ENCODE measurements at places on chromosomes 1 and 21.

DNA sequence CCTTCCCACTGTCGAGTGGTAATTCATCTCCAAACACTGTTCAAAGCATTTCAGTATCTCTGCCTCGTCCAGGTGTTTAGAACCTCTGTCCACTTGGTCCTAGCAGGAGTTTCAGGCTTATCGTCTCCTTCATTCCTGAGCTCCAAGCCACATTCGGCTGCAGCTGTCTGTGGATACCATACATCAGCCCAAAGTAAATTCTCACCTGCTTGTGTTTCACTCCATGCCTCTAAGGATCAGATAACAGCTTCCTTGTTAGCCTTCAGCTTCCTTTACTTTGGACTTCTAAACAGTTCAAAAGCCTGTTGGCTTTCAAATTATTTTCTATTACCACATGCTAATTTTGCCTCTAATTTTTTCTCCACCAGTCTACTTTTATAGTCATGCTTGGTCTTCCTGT lies 219.0 kb upstream of the L1TD1 start:
- no peak for DNase-seq

GRCh38 chr1:94286864-94287437 lies 49.6 kb upstream of the ARHGAP29 start:
- DNase-seq, result no peak

- DNase-seq, result no peak
These were observed 23.3 kb downstream of the TUFT1 start for GRCh38 chr1:151563376-151563775.

DNA sequence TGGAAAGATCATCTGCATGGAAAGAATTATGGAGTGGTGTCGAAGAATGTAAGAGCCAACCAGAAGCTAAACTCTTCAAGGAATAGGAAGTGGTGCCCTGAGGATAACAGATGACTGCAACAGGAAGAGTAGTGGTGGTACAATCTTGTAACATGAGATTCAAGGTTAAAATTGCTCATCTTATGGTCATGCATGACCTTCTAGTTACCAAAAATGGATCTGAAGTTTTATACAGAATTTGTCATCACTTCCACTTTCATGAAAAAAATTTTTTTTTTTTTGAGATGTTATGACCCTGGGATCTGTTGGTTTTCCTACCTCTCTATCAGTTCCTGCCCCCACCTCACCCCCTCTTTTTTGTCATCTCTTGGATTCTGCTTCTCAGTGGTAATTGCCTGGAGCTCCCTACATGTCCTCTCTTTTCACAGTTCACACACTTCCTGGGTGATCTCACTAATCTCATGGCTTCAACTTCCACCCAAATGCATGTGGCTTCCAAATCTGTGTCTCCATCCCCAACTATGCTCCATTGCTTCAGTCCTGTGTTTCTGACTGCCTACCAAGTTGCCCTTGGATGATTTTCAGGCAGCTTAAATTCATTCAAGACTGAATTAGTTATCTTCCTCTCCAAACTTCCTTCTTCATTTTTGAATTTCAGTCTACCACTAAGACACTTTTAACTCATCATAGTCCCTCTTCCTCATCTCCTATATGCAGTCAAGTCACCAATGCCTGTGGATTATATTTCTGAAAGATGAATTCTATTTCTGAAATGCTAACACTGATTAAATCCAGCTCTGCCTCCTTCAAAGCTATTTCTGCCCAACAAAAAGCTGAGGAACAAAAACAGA lies 48.4 kb downstream of the SLAMF6 start:
- no peak for DNase-seq

DNA sequence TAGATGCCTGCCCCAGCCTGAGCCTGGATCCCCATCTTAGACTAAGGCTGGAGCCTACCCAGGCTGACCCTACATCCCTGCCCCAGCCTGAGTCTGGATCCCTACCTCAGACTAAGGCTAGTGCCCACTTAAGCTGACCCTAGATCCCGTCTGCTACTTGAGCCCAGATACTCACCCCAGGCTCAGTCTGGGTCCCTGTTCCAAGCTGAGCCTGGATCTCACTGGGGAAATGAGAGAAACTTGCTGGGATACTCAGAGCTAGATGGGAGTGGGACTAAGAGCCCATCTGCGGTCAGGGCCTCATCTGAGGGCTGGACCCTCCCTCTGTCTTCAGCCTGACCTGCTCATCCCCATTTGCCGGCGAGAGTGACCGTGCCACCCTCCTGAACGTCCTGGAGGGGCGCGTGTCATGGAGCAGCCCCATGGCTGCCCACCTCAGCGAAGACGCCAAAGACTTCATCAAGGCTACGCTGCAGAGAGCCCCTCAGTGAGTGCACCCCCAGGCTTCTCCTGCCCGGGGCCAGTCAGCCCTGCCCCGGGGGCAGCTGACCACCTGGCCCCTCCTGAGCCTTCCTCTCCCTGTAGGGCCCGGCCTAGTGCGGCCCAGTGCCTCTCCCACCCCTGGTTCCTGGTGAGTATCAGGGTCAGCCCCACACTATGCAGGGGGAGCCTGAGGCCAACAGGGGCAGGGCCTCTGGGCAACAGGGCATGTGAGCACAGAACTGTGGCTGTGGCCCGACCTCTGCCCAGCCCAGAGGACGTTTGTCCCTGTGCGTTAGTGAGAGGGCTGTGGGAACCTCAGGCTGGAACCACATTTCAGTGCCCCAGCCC lies 36.8 kb downstream of the TRIM11 start:
- DNase-seq, result no peak

DNA sequence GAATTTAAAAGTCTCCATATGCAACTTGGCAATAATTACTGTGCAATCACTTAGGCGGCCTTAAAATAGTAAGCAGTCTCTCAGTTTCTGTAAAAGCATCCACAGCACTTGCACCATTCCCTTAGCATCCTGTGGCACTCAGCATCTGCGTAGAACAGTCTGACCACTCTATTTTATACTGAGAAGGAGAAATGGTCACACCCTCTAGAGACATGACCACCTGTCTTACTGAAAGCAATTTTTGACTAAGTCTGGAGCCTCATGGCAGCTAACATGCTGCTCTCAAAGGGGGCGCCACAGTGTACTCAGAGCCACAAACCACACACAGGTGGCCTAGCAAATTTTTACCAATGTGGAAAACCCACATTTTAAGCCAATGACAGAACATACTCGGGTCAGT lies 62.0 kb downstream of the KCNK1 start:
- no peak for DNase-seq

GRCh38 chr1:205913451-205914154 lies 29.7 kb downstream of the SLC26A9 start:
- no peak for DNase-seq

DNA sequence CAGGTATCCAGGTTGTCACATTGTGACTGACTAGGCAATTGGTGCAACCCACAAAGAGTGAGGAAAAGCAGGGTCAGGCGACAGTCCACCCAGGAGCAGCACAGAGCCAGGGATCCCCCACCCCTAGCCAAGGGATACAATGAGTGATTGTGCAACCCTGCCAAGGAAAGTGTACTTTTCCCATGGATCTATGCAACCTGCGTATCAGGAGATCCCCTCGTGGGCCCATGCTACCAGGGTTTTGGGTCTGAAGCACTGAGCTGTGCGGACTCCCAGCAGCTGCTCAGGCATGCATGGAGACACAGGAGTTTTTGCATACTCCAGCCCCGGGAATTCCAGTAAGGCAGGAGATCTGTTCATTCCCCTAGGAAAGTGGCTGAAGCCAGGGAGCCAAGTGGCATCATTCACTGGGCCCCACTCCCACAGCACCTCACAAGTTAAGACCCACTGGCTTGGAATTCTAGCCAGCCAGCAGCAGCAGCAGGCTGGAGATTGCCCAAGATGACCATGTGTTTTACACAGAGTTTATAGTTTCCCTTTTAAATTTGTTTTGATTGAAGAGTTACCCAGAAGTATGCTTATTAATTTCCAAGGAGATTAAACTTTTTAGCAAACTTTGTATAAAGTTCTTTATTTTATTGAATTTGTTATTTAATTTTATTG lies 136.0 kb downstream of the LTN1 start:
- no peak for DNase-seq

DNA sequence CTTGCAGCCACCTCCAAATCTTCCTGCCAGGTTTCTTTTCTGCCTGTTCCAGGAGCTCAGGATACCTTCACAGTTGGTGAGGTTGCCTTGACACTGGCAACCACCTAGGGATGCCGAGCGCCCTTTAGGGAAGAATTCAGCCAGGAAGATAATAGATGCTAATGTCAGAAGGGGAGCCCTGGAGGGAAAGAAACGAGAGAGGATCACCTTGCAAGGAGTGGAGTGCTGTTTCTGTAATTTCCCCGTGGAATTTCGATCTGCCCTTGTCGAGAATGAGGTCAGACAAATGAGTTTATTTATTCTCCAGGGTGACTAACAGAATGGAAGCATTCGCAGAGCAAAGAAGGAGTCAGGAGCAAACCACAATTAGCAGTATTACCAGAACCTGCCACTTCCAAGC lies 315.8 kb upstream of the KAZN start:
- DNase-seq, result no peak

DNA sequence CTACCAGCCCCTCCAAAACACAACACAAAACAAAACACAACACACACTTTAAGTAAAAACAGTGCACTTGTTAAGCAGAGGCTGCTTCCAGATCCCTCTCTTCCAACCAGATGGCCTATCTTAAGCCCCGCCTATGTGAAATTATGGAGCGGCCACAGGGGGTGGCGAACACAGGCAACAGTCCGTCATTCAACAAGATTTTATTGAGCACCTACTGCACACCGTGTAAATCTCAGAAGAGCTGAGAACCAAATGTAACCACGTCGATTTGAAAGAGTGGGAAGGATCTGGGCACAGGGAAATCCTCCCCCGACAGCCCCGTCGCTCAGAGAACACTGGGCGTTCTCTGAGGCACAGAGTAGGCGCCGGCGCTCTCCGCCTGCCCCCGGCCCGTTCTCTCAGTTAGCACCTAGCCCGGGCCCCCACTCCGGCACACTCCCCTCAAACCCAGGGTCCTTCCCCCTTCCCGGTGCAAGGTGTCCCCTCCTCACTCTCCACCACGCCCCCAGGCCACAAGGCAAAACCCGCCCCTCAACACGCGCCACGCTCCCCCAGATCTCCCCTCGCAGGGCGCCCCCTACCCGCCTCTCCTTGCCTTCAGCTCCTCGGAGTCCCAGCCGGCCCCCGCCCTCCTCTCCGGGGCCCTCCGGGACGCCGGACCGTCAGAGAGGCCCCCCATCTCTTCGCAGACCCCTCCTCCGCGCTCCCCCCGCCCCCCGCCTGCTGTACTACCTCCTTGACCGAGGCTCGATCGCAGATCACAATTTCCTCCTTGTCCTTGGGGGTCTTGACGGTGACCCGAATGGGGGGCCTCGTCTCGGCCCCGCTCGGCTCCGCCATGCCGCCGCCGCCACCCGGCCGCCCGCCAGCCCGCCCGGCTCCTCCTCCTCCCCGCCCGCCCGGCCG lies 483 bp downstream of the UBQLN4 start:
- peak; percentile 66 for DNase-seq

- no peak for DNase-seq
These were observed 10.0 kb downstream of the TTF2 start for GRCh38 chr1:117070124-117070523.

Measured in kidney capillary endothelial cell (primary cell).